ENCODE measurements at places on chromosomes 11 and 22. TPM values are rescaled to one million over a fixed set of nuclear protein-coding genes. Genes with fewer than 3 reads are reported as not detected.

DNA sequence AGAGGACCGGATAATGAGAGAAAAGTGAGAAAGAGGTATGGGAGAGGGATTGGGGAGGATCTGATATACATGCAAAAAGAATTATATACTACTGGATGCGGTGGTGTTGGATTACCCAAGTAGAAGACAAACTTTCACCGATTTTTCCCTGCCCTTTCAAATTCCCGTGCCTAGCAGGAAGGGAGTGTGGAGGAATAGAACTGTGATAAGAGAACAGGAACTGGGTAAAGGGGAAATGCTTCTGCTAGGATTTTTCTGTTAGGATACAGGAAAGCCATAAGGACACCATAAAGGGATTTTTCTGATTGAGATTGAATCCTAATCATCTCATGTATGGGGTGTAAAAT, 480 bp upstream of the MTMR2 start:
- no peak for DNase-seq

DNA sequence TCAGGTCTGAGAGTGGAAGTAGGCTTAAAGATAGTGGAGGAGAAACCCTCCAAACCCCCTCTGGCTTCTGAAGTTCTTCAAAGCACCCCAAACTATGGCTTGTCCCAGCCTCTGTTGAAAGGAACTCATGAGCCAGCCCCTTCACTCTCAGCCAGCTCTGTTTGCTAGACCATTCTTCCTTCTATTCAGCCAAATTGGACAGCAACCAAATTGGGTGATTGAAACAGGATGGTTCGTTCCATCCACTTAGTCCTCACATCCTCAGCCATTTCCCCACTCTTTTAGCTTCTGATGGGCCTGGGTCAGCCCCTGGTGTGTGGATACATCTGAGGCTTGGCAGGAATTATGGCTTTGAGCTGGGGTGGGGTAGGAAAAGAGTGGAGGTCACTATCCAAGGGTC, 4.5 kb downstream of the HTR3A start:
- DNase-seq = no peak

DNA sequence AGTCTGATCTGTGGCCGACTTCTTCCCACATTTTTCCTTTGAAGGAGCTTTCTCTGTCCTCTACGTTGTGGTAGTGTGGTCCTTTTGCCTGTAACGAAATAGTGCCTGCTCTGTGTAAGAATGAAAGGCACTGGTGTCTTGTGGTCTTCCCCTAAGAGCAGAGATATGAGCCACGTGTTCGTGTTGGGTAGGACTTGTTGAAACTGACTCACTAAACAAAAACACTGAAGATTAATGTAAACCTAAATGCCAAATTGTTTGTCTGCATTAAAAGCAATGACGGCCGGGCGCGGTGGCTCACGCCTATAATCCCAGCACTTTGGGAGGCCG, 10.1 kb upstream of the RPS3 start:
- no peak for DNase-seq

DNA sequence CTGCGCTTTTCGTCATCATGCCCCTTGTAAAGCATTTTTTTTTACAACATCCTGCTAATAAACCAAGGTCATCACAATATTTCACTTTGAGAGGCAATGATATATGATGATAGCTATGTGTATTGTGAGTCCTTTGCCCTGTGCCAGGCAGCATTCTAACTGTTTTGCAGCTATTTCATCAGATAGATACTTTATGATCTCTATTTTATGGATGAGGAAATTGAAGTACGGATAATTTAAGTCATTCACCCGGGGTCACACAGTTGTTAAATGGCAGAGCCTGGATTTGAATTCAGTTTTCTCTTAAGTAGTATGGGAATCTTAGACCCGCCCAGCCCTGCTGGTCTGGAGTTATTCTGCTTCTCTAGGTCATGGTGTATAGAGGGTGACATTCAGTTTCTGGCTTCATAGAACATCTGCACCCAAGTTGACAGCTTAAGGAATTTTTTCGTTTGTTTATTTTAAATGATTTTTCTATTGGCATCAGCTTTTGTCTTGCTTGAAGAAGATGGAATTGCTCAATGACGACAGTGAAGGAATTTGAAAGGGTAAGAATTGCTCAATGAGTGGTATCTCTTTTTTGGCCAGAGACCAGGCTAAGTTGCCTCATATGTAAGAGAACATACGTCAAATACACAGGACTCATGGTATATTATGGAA, 926 bp downstream of the PRR5L start:
- no peak for DNase-seq

GRCh38 chr11:47369676-47370075, 8.7 kb downstream of the SPI1 start:
- DNase-seq = no peak

DNA sequence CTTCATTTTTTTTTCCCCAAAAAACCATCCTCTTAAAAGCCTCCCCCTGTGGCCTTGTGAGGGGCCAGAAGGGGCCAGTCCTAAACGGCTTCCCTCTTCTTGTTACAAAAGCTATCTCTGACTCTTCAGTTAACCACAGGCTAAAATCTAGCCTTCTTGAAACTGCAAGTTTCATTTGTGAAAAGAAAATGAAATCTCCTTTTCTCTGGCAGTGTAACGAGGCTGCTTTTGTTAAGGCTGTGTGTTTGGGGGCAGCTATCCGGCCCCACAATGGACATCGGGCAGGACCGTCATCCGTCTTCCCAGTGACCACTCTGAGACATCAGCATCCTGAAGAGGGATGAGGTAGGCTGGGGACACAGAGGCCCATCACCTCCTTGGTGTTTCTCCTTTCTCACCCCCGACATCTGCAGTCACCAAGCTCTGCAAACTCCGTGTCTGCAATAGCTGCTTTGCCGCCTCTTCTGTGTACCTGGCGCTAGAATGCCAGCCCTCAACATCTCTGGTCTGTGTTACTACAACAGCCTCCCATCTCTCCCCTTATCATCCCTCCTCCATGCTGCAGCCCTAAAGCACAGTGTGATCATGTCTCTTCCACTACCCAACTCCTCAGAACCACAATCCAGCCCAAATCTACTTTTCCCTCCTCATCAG, 94.0 kb downstream of the RCN1 start:
- no peak for DNase-seq

GRCh38 chr22:35044607-35045390, 21.2 kb upstream of the ISX start:
- DNase-seq = no peak

- no peak for DNase-seq
Observed at GRCh38 chr22:49991907-49992533, 20.5 kb downstream of the IL17REL start.

Gene CBL
- total RNA-seq = 25.8 TPM

DNA sequence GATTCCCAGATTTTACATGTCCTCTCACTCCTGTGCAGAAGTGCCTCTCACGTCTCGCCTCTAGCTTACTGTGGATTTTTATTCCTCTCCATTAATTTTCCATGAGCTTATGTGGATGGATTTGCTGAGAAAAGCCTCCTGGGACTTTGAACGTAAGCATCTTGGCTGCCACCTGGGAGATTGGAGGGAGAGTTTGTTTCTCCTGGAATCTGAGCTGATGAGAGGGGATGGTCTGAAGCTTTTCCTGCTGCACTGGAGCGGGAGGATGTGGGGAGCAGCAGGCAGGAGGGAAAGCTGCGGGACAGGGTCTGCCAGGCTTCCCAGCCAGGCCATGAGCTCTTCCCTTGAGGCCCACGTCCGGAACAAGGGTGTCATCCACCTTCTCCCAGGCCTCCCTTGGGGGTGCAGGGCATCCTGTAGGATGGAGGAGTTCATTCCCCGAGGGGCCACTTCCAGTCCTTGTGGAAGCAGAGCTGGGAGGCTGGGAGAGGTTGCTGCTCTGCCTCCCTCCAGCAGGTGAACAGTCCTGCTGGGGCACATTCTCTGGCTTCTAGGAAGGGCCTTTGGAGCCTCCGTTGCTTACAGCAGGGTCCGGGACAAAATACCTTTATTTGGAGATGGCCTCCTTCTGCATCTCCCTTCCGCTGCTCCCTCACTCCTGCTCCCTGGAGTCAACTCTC, 3.6 kb upstream of the SHANK2 start:
- no peak for DNase-seq

Gene KLHDC7B
- total RNA-seq = 7.2 TPM

DNA sequence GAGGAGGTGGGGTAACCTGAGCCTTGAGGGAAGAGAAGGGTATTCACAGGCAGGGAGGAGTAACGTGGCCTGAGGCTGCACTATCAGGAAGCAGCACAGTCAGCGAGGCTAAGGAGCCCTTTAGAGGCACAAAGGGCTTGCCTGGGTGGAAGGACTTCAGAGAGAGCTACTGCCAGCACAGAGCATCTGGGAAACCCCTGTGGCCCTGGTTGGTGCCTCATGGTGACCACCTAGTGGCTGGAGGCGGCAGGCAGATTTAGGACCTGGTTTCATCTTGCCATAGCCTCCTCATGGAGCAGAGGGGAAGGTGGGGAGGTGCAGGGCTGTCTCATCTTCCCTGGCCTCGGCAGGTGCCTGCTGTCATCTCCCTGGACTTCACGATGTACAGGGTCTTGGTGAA, 64.5 kb downstream of the MPPED1 start:
- DNase-seq = no peak

DNA sequence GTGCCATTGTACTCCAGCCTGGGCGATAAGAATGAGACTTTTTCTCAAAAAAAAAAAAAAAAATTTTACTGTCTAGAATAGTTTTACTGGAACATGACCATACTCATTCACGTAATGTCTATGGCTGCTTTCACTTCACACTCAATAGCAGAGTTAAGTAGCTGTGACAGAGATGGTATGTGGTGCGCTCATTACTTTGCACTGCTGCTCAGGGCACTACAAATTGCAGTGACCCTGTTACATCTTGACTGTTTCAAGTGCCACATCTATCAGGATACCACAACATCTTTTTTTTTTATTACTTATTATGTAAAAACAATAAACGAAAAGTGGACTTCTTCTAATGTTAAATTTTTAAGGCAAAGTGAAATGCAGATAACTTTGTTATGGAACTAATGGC, 110.3 kb downstream of the ARHGAP20 start:
- DNase-seq = no peak

All from chondrocyte (in vitro differentiated cells).